ENCODE measurements at places on chromosomes 11 and 22.

DNA sequence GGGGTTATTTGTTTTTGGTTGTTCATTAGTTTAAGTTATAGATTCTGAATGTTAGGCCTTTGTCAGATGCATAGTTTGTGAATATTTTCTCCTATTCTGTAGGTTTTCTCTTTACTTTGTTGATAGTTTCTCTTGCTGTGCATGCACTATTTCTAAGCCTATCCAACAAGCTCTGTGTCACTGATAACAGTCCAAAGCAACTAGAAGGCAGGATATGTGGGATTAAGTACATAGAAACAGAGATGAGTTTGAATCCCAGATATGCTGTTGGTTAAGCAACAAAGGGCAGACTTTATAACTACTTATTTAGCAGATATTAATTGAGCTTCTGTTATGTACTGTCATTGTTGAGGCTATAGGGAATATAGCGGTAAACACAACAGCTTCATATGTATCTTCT lies 390.4 kb downstream of the INSC start:
- no peak for DNase-seq

DNA sequence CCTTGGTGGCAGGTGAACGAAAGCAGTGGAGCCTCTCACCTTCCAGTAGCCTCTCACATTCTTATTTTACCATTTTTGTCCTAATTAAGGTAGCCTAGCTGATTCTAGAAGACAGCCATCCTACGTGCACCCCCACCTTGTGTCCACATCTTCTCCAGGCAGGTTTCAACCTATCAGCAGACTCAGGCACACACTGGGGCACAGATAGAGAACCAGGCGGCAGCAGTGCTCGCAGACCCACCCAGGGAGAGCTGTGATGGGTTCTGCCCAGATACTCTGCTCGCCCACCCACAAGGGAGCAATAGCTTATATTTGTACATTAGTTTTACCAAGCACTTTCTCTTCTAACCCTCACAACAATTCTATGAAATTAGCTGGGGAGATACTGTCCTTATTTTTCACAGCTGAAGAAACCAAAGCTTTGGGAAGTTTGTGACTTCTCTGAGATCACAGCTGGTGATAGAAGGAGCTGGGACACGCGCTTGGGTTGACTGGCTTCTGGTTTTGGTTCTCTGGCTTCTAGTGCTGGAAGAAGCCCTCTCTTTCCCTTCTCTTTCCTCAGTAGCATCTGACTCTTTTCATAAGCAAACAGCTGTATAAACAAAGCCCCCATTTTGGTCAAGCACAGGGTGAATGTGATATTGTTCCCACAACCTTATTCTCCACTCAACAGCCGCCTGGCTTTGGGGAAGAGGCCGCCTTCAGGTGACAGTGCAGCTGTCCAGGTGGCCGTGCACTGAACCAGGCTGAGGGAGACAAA lies 36.9 kb downstream of the PPP2R1B start:
- DNase-seq: no peak

- no peak for DNase-seq
Measured at GRCh38 chr11:131378931-131379330, 8.5 kb downstream of the NTM start.

GRCh38 chr11:101718402-101718801 lies 134.6 kb upstream of the TRPC6 start:
- no peak for DNase-seq

- no peak for DNase-seq
Measured at GRCh38 chr11:60367896-60368295, 10.4 kb upstream of the MS4A7 start.

DNA sequence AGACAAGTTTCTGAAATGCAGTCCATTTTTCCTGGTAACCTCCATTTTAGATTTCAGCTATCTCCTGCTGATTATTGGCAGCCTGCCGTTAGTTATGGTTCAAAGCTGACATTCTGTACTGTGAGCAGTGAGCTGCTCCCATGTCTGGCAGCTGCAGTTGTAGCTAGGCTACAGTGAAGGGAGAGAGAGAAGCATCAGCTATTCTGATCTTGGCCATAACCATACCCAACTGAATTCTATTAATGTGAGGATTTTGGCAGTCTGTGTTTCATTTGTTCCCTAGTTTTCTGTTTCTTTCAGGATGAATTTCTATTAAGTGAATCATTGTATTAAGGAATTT lies 33.4 kb downstream of the SIK2 start:
- no peak for DNase-seq

- DNase-seq: no peak
Measured at GRCh38 chr22:32469799-32470212, 4.8 kb upstream of the FBXO7 start.

DNA sequence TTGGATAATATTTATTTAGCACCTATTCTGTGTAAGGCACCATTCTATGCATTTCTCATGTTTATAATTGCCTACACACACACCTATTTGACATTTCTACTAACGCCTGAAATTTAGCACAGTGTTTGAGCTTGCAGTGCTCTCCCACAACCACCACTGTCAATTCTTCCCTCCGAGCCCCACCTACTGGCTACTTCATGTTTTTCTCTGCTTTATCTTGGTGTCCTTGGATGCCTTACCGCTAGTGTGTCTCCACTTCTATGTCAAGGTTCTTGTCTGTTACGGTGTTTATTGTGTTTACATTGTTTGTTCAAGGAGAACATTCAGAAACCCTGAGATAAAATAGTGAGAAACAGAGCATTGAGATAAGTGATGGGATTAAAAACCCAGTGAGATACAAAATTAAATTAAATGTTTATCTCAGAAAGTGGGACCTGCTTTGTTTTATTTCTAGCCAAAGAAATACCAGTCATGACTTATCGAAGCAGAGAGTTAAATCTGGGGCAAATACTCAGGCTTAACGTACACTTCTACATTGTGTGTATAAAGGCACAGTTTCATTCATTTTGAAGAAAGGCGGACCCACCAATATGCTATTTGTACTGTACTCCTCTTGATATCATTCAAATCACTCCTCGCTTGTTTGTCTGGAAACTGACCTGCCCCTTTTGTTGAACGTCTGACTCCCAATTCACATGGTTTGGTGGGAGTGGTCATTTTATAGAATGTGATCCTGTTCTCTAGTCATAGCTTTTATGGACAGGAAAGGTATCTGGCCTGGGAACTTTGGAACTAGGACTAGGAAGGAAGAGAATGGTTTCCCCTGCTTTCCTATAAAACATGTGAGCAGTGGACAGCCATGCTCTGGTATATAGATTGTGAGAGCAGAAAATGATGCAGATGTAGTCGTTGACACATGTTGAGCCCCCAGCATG lies 39.2 kb upstream of the SLC36A4 start:
- DNase-seq: peak; percentile 29

- DNase-seq: no peak
Measured at GRCh38 chr22:39907047-39907446, 6.2 kb downstream of the GRAP2 start.

All from neural crest cell (in vitro differentiated cells).